Natural killer cell (primary cell): ENCODE measurements at places on chromosomes 12 and 14.

DNA sequence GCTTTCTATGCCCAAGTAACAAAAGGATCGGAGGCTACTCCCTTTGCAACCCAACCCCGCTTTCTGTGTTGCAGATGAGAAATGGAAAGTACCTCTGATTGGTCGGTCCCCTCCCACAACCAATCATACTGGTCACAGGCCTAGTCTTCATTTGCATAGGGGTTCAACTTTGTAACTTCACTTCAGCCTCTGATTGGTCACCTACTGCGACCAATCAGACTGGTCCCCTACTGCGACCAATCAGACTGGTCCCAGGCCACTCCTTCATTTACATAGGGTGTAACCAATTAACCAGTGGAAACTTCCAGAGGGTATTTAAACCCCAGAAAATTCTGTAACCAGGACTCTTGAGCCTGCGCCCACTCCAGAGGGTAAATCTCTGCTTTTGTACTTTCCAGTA lies 906.4 kb upstream of the TMEM132C start:
- no peaks in the 10 kb centered on the region for H3K27me3 ChIP-seq
- no peak overlapping the region for H3K27ac ChIP-seq
- DNase-seq: no peak
- H3K4me1 ChIP-seq: no peaks in the 10 kb centered on the region

DNA sequence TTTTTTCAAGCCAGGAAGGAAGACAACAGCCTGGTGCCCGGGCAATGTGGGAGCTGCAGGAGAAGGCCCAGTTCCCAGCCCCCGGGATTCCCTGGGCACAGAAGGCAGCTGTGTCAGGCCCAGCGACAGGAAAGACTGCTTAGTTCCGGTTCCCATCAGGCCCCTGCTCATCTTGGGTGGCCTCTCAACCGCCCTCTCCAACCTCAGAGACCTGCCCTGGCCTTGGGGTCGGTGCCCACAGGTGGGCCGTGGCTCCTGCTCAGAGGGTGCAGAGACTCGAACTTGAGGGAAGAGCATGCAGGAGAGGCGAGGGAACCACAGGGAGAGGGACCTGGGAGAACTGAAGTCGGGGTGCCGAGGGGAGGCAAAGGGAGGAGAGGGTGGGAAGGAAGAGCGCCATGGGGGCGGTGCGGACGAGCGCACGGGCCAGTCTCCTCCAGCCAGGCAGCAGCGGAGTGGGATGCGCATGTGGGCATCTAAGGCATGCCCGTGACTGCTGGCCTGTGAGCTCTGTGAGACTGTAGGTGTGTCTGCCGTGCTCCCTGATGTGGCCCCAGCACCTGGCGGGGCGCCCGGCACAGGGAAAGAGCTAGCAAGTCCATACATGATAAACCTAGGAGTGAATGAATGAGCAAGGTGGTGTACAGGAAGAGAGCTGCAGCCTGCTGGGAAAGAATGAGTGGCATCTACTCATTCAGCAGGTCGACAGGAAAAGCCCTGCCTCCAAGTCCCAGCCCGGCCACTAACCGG lies 42.7 kb downstream of the SSH1 start:
- H3K27ac ChIP-seq: no peak overlapping the region
- no peak overlapping the region for H3K4me3 ChIP-seq
- no peaks in the 10 kb centered on the region for H3K27me3 ChIP-seq
- no peaks in the 10 kb centered on the region for H3K4me1 ChIP-seq
- peaks cover 45% of the 10 kb centered on the region for H3K36me3 ChIP-seq
- no peak for DNase-seq

GRCh38 chr12:112971248-112971647 lies 7.1 kb upstream of the OAS2 start:
- H3K27ac ChIP-seq: no peak overlapping the region
- H3K27me3 ChIP-seq: no peaks in the 10 kb centered on the region
- H3K36me3 ChIP-seq: peaks cover 18% of the 10 kb centered on the region
- no peaks in the 10 kb centered on the region for H3K4me1 ChIP-seq

DNA sequence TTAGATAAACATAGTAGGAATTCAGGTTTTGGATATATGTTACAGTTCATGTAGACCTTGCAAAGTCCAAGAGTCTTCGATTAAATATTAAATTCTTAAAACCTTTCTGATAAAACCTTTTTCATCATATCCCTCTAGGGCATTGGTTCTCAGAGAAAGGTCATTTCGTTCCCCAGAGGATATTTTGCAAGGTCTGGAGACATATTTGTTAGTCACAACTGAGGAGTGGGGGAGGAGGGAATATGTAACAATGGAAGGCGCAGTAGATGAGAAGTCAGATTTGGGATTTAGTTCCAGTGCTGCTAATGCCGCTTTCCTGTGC lies 5.3 kb downstream of the TMEM253 start:
- H3K4me1 ChIP-seq: peaks cover 17% of the 10 kb centered on the region
- no peak overlapping the region for H3K27ac ChIP-seq
- no peaks in the 10 kb centered on the region for H3K27me3 ChIP-seq
- no peak overlapping the region for H3K4me3 ChIP-seq

GRCh38 chr14:21003788-21004346 lies 4.8 kb downstream of the SLC39A2 start:
- no peak overlapping the region for H3K27ac ChIP-seq
- H3K36me3 ChIP-seq: no peaks in the 10 kb centered on the region
- H3K27me3 ChIP-seq: no peaks in the 10 kb centered on the region
- H3K4me3 ChIP-seq: no peak overlapping the region
- no peaks in the 10 kb centered on the region for H3K4me1 ChIP-seq

- no peak overlapping the region for H3K27ac ChIP-seq
- peaks cover 5% of the 10 kb centered on the region for H3K4me1 ChIP-seq
- DNase-seq: no peak
- no peak overlapping the region for H3K4me3 ChIP-seq
Observed at GRCh38 chr14:75609606-75610475, 31.4 kb downstream of the FLVCR2 start.

DNA sequence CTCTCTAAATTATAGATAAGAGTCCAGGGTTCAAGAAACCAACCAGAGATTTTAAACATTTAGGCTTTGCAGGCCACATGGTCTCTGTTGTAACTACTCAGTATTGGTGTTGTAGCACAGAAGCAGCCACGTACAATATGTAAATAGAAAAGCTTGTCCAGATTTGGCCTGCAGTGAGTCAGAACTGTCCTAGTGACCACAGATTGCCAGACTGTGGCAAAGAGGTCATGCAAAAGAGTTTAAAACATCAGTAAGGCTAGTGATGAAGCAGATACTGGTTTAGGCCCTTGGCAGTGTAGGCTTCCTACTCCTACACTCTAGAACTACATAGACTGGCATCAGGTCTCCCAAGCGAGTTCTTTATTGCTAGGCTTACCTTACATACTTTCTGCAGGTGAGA lies 117.6 kb upstream of the GARIN6 start:
- no peak overlapping the region for H3K4me3 ChIP-seq
- H3K27me3 ChIP-seq: no peaks in the 10 kb centered on the region
- no peaks in the 10 kb centered on the region for H3K36me3 ChIP-seq
- no peak for DNase-seq

DNA sequence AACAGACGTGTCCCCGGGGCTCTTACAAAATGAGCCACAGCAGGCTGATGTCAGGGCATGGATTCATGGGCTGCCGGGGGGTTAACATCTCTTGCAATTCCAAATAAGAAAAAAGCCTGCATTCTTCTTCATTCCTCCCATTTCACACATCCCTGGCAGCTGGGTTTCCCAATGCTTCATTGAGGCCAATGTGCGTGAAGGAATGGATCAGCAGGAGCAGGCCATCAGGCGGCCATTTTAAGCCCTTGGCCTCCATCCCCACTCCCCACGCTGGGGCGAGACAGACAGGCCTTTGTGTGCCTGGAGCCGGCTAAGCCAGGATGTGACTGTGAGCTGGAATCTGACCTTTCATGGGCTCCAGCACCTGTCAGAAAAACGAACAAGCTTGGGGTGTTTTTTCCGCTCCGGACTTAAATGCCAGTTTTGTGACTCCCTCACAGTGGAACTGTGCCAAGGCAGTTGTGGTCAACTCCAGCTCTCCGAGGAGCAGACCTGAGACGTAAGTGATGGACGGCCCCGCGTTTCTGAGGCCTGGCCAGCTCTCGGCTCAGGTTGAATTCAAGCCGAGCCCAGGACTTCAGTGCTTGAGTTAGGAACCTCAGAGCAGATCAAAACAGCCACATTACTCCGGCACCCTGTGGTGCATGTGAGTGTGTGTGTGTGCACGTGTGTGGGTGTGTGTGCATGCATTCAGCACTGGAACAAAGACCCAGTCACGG lies 133.1 kb downstream of the TMEM30B start:
- no peaks in the 10 kb centered on the region for H3K36me3 ChIP-seq
- no peaks in the 10 kb centered on the region for H3K27me3 ChIP-seq
- no peak overlapping the region for H3K4me3 ChIP-seq
- no peak overlapping the region for H3K27ac ChIP-seq

- no peak overlapping the region for H3K27ac ChIP-seq
- peaks cover 2% of the 10 kb centered on the region for H3K27me3 ChIP-seq
- no peak overlapping the region for H3K4me3 ChIP-seq
- no peaks in the 10 kb centered on the region for H3K4me1 ChIP-seq
Observed at GRCh38 chr14:22026527-22026926, 352.9 kb upstream of the OR4E1 start.

DNA sequence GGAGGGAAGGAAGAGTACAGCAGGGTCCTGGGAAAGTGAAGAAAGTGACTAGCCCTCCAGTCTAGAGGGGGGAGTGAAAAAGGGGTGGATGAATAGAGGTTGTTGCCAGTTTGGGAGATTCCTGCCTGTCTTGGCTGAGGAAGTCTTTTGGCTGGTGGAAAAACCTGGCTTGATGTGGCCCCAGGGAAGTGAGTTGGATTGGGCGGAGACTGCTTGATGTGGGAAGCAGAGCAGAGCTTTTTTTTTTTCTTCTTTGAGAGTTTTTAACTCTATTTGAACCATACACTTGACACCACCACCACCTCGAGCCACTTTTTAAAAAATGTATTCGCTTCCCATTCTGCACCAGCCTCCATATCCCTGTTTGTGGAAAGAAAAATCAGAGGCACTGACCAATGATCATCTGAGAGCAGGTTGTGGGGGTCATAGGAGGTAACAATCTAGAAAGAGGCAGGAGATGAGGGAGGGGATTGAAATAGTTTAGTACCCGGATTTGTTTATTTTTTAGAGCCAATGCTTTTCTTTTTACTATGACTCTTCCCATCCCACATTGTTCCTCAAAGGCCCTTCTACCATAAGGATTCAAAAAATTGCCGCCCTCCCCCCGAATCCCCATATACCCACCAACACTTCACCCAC lies 690 bp upstream of the DTX3 start:
- peaks cover 29% of the 10 kb centered on the region for H3K4me1 ChIP-seq
- H3K27me3 ChIP-seq: no peaks in the 10 kb centered on the region
- peak overlapping the region; percentile 72 for H3K27ac ChIP-seq
- peak overlapping the region; percentile 57 for H3K4me3 ChIP-seq
- no peak for DNase-seq
